Esophagus muscularis mucosa (tissue), 4 donors: ENCODE measurements at places on chromosomes 13 and 19.

GRCh38 chr13:74575729-74576125, 441.5 kb upstream of the KLF12 start:
- no peak for DNase-seq

- DNase-seq = no peak
Measured at GRCh38 chr19:1956868-1957492, 16.0 kb downstream of the CSNK1G2 start.

GRCh38 chr13:50731400-50731799, 112.1 kb downstream of the DLEU7 start:
- DNase-seq = no peak

DNA sequence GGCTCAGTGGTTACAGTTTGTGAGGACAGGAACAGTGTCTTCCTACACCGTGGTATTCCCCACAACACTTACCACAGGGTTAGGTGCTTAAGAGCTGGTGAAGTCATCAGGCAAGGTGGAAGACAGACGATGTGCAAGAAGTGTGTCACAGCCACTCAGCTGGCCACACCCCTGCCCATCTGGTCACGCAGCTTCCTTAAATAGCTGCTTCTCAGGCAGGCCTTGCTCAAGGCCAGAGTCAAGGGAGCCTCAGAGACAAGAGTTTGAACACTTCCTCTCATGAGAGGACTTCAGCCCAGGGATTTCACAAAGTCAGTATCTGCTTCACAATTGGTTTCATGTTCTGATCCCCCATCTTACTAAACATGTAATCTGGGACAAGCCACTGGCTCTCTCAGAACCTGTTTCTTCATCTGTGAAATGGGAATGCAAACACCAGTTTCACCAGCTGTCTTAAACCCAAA, 80.3 kb upstream of the FRY start:
- no peak for DNase-seq

DNA sequence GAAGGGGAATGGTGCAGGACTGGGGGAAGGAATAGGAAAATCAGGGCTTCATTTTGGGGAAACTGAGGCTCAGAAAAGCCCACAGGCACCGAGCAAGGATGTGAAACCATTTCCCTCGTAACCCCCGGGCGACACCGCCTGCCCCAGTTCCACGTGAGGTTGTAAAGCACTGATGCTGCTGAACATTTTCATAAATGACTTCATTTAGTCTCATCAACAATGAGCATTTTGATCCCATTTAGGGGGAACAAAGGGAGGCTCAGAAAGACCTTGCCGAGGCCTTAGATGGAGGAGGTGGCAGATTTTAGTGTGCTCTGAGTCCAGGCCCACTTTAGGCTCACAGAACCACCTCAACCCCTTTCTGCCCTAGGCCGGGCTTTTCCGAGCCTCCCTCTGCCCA, 20.5 kb upstream of the FBXO27 start:
- no peak for DNase-seq

- DNase-seq = no peak
Measured at GRCh38 chr13:65417953-65418352, 1812.2 kb downstream of the PCDH9 start.

- no peak for DNase-seq
Measured at GRCh38 chr13:23918208-23918607, 20.9 kb upstream of the C1QTNF9B start.

DNA sequence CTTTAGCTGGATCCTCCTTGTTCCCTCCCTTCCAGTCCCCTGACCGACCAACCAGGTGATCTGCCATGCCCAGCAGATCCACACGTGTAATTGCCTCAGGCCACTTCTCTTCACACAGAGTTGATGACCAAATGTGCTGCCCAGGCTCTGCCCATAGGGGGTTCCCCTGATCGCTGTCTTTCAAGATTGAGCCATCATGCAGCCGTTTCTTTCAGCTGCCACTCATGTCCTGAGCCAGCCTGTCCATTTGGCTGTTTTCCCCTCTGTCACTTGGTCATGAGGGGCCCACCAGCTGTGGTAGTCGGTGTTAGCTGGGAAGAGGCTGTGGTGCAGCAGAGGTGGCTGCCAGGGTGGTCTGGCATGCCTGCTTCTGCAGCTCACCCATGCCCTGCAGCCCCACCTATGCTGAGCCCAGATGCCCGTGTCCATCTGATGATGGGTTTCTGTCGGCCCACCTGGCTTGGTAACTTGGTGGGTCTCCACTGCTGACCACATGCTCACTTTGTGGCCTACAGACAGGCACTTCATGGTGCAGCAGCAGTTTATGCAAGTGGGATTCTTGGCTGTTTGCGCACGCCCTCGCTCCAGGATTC, 35.6 kb upstream of the GPR183 start:
- DNase-seq = peak; percentile 78

DNA sequence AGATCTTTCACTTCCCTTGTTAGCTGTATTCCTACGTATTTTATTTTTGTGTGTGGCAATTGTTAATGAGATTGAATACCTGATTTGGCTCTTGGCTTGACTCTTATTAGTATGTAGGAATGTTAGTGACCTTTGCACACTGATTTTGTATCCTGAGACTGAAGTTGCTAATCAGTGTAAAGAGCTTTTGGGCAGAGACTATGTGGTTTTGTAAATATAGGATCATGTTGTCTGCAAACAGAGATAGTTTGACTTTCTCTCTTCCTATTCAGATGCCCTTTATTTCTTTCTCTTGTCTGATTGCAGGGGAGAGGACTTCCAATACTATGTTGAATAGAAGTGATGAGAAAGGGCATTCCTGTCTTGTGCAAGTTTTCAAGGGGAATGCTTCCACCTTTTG, 160.3 kb upstream of the PCDH20 start:
- no peak for DNase-seq

DNA sequence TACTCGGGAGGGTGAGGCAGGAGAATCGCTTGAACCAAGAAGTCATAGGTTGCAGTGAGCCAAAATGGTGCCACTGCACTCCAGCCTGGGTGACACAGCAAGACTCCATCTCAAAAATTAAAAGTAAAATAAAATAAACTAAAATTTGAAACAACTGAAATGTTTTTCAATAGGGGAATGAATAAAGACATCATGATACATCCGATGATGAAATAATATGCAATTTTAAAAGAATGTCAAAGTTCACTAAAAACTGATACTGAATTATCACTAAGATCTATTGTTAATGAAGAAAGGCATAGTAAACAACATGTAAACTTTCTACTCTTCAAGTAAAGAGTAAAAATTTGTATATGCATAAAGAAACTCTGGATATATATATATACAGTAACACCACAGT, 8.5 kb downstream of the CARD8 start:
- no peak for DNase-seq

- DNase-seq = no peak
Measured at GRCh38 chr19:45607071-45608029, 5.3 kb upstream of the GPR4 start.

DNA sequence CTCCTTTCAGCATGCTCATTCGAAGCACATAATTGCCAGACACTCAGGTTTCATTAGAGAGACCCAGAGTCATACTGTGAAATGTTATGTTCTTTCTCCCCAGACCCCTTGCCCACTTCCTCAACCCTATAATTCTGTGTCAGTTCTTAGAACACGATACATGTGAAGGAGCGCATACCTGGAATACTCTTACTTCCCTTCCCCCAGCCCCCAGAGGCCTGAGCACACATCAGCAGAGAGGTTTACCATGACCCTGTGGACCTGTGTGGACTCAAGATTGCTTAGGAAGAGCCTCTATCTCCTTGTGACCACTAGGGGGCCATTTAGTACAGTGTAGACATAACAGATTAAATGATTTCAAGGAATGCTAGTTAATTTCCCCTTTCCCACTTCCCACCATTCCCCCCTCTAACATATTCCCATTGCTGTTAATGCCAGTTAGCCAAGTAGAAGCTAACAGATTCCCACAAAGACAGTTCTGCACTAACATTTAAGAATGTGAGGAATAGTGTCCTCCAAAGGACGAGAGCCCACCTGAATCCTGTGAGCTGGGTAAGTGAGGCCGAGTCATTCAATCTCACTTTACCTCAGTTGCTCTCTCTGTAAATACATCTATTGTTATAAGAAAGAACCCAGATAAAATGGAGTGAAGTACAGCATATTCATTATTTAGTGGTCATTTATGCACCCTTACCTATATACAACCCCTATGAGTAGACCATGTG, 154.2 kb upstream of the MAB21L1 start:
- no peak for DNase-seq

DNA sequence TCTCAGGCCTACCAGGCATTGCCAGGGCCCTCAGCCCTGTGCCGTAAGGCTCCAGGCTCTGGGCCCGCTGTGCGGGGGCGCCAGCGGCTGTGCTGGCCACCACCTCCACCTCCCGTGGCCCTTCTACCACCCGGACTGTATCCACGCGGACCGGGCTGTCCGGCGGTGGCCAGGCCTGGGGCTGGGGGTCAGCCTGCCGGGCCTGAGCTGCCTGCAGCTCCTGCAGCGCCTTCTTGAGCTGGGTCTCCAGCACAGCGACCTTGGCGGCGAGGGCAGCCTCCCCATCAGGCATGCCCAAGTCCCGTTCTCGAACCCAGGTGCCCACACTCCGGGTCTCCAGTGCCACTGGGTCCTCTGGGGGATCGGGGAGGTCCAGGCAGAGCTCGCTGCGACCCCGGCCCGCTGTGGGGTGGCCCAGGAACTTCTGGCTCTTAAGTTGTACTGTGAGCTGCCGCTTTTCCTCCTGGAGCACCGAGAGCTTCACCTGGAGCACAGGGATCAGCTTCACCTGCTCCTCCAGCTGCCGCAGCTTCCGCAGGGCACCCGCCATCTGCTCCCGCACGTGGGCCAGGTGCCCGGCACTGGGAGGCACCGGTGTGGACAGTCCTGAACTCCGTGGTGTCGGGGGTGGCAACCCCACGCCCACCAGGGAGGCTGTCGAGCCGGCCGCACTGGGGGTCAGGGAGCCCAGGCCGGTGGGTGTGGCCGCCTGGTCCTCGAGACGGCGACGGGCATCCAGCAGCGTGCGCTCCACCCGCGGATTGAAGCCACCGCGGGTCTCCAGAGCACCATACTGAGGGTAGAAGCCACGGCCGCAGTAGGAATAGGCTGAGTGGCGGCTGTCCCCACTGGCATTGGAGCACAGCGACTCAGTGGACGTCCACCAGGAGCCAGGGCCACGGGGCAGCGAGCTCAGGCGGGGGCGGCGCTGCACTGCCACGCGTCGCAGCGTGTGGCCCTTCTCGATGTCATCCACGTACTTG, 4.1 kb downstream of the KANK2 start:
- no peak for DNase-seq

DNA sequence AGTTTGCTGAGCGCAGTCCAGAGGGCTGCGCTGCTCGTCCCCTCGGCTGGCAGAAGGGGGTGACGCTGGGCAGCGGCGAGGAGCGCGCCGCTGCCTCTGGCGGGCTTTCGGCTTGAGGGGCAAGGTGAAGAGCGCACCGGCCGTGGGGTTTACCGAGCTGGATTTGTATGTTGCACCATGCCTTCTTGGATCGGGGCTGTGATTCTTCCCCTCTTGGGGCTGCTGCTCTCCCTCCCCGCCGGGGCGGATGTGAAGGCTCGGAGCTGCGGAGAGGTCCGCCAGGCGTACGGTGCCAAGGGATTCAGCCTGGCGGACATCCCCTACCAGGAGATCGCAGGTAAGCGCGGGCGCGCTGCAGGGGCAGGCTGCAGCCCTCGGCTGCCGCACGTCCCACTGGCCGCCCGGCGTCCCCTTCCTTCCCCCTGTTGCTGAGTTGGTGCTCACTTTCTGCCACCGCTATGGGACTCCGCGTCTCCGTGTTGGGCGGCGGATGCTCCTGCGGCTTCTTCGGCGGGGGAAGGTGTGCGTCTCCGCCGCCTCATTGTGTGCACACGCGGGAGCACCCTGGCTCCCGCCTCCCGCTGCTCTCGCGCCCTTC, 772 bp downstream of the GPC6 start:
- no peak for DNase-seq

GRCh38 chr19:52735734-52736133, 890 bp upstream of the ZNF611 start:
- no peak for DNase-seq

DNA sequence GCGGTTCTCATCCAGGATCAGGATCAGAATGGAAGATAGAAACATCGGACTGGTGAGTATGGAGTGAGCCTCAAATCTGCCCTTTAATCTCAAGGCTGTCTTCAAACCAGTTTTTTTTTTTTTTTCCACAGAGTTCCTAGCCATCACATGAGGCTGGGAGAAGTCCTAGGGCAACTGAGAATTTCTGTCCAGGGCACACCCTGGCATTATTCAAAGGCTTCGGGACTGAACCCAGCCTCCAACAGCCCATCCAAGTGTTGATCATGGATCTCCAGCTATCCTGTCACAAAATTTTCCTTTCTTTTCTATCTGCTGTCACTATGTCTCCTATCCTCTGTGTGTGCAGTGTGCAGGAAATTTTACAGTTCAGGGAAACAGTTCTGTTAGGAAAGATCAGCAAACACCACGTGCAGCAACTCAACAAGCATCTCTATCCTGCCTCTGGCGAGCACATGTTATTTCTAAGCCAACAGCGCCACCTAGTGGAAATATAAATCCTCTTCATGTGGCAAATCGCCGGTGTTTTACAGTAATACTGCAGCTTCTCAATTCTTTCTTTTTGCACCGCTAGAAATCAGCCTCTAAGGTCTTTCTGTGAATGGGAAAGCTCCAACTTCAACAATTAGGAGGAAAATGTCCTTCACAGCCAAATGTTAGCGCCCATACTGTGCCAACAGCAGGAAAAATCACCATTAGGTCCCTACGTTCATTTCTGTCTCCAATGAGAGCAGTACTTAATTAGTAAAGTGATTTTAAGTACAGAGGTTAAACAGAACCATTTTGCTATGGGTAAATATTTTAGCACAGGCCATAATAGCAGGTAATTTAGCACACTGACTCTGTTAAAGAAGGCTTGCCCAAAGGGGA, 21.4 kb upstream of the ZNF181 start:
- no peak for DNase-seq

DNA sequence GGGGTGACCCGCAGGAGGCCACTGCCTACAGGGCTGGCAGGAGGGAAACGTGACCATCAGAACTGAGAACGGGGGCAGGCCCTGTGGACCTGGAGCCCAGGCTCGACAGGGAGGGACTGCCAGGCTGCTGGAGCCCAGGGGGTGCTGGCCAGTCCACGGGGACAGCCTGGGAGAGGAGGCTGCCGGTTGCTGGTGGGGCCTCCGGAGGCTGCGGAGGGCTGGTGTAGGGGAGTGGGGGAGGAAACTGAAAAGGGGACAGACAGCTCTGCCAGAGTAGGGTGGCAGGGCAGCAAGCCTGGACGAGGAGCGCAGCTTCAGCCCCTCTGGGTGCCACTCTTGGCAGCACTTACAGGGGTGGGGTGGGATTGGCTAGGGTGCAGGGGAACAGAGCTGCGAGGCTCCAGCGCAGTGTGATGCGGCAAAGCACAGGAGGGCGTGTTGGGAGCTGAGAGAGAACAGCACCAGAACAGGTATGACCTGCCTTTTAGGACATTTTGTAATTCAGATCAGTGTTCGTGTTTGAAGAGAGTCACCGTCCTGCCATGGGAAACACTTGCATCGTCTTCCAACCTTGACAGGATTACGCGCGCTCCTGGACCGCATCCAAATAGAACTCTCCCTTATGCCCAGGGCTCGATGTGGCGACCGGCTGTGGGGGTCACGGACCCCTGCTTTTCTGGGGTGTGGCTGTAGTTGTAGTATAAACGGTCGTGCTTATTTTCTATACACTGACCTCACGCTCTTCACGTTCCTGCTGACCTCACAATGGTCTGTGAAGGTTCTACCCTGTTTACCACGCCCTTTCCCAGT, 19.9 kb upstream of the ARHGEF7 start:
- peak; percentile 37 for DNase-seq

GRCh38 chr13:24148414-24149235, 11.9 kb upstream of the SPATA13 start:
- no peak for DNase-seq
